Right lobe of liver (tissue), 6 donors: ENCODE measurements at places on chromosomes 16 and 17.

GRCh38 chr17:50841277-50841948 lies 6.0 kb downstream of the WFIKKN2 start:
- H3K4me1 ChIP-seq = no peaks in the 10 kb centered on the region
- no peak for DNase-seq
- H3K27me3 ChIP-seq = no peaks in the 10 kb centered on the region
- no peak overlapping the region for H3K4me3 ChIP-seq
- no peak overlapping the region for H3K27ac ChIP-seq
- no peaks in the 10 kb centered on the region for H3K36me3 ChIP-seq

- H3K27me3 ChIP-seq = no peaks in the 10 kb centered on the region
- peaks cover 36% of the 10 kb centered on the region for H3K36me3 ChIP-seq
- DNase-seq = no peak
Observed at GRCh38 chr17:41687828-41688640, 651 bp upstream of the EIF1 start.

DNA sequence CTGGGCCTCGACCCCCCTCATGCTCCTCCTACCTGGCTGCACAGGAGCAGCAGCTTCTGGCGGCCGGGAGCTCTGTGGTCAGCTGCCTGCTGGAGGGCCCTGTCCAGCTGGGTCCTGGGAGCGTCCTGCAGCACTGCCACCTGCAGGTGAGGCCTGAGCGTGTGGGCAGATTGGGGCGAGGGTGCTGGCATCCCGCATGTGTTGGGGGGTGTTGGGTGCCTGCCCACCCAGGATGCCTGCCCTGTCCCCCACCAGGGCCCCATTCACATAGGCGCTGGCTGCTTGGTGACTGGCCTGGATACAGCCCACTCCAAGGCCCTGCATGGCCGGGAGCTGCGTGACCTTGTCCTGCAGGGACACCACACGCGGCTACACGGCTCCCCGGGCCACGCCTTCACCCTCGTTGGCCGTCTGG lies 16.5 kb downstream of the FCSK start:
- no peak overlapping the region for H3K4me3 ChIP-seq
- H3K36me3 ChIP-seq = no peaks in the 10 kb centered on the region
- H3K27ac ChIP-seq = no peak overlapping the region
- H3K27me3 ChIP-seq = no peaks in the 10 kb centered on the region
- no peaks in the 10 kb centered on the region for H3K4me1 ChIP-seq

GRCh38 chr17:17343160-17343735 lies 40.1 kb downstream of the NT5M start:
- no peaks in the 10 kb centered on the region for H3K27me3 ChIP-seq
- H3K27ac ChIP-seq = no peak overlapping the region
- no peaks in the 10 kb centered on the region for H3K4me1 ChIP-seq
- DNase-seq = no peak
- H3K36me3 ChIP-seq = no peaks in the 10 kb centered on the region
- no peak overlapping the region for H3K4me3 ChIP-seq

DNA sequence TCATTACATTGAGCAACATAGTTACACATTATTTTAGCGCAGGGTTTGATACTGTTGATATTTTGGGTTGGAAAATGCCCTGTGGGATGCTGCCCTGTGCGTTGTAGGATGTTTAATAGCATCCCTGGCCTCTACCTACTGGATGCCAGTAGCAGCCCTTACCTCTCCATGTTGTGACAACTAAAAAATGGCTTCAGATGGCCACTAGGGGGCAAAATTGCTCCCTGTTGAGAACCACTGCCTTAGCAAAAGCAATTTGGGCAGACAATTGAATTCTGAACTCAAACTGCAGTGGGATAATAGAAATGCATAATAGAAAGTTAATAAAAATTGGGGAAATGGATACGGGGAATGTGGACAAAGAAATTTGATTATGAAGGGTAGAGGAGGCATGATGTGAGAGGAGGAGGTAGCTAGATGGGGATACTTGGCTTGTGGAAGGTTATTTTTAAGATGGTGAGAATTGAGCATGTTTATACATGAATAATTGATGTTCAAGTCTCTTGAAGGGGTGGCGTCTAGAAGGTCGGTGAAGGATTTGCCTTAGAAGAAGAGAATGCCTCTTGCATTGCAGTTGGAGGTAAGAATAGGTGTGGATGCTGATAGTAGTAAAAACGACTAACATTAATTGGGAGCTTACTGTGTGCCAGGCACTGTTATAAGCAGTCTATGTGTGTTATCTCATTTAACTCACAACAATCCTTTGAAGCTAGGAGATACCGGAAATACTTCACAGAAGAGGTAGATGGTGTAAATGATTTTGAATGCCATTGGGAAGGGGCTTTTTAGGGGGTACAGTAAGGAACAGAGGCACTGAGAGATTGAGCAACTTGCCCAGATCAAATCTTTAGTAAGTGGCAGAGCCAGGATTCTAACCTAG lies 19.0 kb downstream of the HEATR9 start:
- DNase-seq = no peak
- no peaks in the 10 kb centered on the region for H3K4me1 ChIP-seq
- H3K4me3 ChIP-seq = no peak overlapping the region
- peaks cover 10% of the 10 kb centered on the region for H3K36me3 ChIP-seq

- H3K36me3 ChIP-seq = no peaks in the 10 kb centered on the region
- DNase-seq = no peak
- no peak overlapping the region for H3K27ac ChIP-seq
Observed at GRCh38 chr17:69175625-69176456, 34.1 kb upstream of the ABCA6 start.

- no peaks in the 10 kb centered on the region for H3K4me1 ChIP-seq
- H3K27ac ChIP-seq = no peak overlapping the region
- H3K27me3 ChIP-seq = no peaks in the 10 kb centered on the region
- no peaks in the 10 kb centered on the region for H3K36me3 ChIP-seq
- no peak overlapping the region for H3K4me3 ChIP-seq
Observed at GRCh38 chr17:40935624-40936023, 1.8 kb downstream of the KRT23 start.

- no peaks in the 10 kb centered on the region for H3K27me3 ChIP-seq
- H3K36me3 ChIP-seq = no peaks in the 10 kb centered on the region
Observed at GRCh38 chr17:19541445-19541844, 7.8 kb downstream of the SLC47A1 start.

- H3K27ac ChIP-seq = no peak overlapping the region
- H3K36me3 ChIP-seq = no peaks in the 10 kb centered on the region
- DNase-seq = no peak
- H3K4me1 ChIP-seq = no peaks in the 10 kb centered on the region
- no peaks in the 10 kb centered on the region for H3K27me3 ChIP-seq
Observed at GRCh38 chr17:80413771-80414507, 1.0 kb upstream of the ENDOV start.

DNA sequence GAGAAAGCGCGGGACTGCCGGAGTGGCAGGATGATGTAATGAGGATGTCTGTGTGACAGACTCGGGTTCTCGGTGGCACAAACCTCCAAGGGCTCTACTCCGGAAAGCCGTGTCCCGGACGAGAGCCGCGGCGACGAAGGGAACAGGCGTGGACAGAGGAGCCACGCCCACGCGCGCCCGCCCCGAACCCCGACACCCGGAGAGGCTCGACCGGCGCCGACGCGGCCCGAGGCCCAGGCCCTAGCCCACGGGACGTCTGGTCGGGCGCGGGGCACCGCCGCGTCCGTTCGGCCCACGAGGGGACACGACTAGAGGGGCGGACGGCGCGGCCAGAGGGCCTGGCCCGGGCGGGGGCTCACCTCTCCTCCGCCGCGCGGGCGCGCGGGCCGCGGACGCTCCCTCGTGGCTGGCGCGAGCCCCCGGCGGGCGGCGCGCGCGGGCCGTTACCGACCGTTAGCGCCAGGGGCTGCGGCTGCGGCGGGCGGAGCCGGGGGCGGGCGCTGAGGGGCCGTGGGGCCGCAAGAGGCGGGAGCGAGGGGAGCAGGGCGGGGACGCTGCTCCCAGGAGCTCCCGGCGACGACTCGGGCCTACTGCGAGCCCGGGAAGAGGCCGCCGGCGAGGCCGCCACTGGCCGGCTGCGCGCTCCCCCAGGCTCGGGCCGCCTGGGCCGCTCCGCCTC lies 2.1 kb upstream of the IRX5 start:
- peaks cover 20% of the 10 kb centered on the region for H3K27me3 ChIP-seq
- DNase-seq = peak; percentile 71
- H3K4me1 ChIP-seq = peaks cover 7% of the 10 kb centered on the region

- H3K27ac ChIP-seq = no peak overlapping the region
- H3K36me3 ChIP-seq = no peaks in the 10 kb centered on the region
- no peaks in the 10 kb centered on the region for H3K4me1 ChIP-seq
- no peak for DNase-seq
Observed at GRCh38 chr16:3494386-3494973, 809 bp downstream of the C16orf90 start.

DNA sequence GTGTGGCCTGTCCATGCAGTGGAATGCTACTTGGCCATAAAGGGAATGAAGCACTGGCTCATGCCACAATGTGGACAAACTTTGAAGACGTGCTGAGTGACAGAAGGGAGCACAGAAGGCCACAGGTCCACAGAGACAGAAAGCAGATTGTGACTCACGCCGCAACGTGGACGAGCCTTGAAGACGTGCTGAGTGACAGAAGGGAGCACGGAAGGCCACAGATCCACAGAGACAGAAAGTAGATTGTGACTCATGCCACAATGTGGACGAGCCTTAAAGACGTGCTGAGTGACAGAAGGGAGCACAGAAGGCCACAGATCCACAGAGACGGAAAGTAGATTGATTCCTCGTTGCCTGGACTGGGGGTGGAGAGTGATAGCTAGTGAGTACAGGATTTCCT lies 19.2 kb downstream of the ZC3H18 start:
- no peaks in the 10 kb centered on the region for H3K27me3 ChIP-seq
- H3K36me3 ChIP-seq = no peaks in the 10 kb centered on the region
- no peak for DNase-seq
- no peak overlapping the region for H3K4me3 ChIP-seq
- no peaks in the 10 kb centered on the region for H3K4me1 ChIP-seq

- no peak for DNase-seq
- no peaks in the 10 kb centered on the region for H3K27me3 ChIP-seq
- no peaks in the 10 kb centered on the region for H3K4me1 ChIP-seq
Observed at GRCh38 chr17:76531486-76532038, 5.9 kb downstream of the CYGB start.

- H3K36me3 ChIP-seq = no peaks in the 10 kb centered on the region
- H3K27ac ChIP-seq = no peak overlapping the region
- H3K4me1 ChIP-seq = no peaks in the 10 kb centered on the region
Observed at GRCh38 chr16:22317001-22317530, 19.9 kb downstream of the POLR3E start.

DNA sequence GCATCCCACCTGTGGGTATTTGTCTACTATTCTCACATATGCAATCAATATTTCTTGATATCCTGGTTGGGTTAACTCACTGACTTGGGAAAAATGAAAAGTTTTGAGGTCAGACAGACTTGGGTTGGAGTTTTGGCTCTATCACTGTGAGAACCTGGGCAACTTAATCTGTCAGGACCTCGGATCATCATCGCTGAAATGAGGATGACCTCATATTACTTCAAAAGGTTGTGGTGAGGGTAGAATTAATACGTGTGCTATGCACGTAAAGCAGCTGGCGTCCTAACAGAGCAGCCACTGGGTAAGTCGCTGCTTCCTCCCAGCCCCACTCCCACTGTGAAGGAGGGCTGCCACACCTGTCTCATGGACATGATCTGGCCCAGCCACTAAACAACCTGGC lies 57.3 kb downstream of the COG7 start:
- no peak overlapping the region for H3K27ac ChIP-seq
- H3K27me3 ChIP-seq = no peaks in the 10 kb centered on the region
- peaks cover 2% of the 10 kb centered on the region for H3K36me3 ChIP-seq
- DNase-seq = no peak
- H3K4me3 ChIP-seq = no peak overlapping the region
- no peaks in the 10 kb centered on the region for H3K4me1 ChIP-seq

GRCh38 chr17:67105213-67105612 lies 60.9 kb downstream of the CACNG1 start:
- peaks cover 38% of the 10 kb centered on the region for H3K36me3 ChIP-seq
- no peaks in the 10 kb centered on the region for H3K27me3 ChIP-seq
- no peak for DNase-seq
- H3K27ac ChIP-seq = no peak overlapping the region

GRCh38 chr16:56950881-56951771 lies 10.6 kb upstream of the CETP start:
- no peak overlapping the region for H3K4me3 ChIP-seq
- H3K36me3 ChIP-seq = no peaks in the 10 kb centered on the region
- H3K27ac ChIP-seq = no peak overlapping the region
